Stomach (tissue), 19 donors: ENCODE measurements at places on chromosomes 16 and 17. TPM values are rescaled to one million over a fixed set of nuclear protein-coding genes. Genes with fewer than 3 reads are reported as not detected.

- DNase-seq, result peak; percentile 94
These were observed 4.2 kb downstream of the BORCS6 start for GRCh38 chr17:8185582-8186445.

DNA sequence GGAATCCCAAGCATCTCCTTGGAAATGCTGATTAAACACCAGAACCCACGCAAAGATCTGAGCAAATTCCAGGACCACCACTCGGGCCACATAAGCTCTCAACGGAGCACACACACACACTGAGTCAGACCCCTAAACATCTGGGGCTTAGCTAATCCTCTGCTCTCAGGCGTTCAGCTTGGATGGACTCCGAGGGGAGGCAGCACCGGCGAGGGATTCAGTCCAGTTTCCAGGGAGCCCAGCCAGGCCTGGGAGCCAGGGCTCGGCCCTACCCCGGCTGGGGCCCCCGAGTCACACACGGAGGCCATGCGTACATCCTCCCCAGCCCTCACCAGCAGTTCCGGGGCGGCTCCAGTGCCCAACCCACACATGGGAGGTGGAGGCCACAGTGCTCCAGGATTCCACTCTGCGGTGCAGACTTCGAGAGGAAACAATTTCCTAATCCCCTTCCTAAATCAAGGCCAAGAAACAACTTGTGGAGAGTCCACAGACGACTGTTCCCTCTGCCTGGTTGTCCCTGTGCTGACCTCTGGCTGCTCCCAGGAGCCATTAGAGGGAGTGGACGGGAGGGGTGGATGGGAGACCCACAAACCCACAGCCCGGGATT is 70.5 kb downstream of the GAS7 start:
- peak; percentile 90 for DNase-seq

- DNase-seq, result peak; percentile 59
These were observed 16.3 kb upstream of the CDH15 start for GRCh38 chr16:89155184-89155679.

TBC1D3L gene
- 21.0 TPM for total RNA-seq

GRCh38 chr16:85986931-85987749 is 88.2 kb downstream of the IRF8 start:
- peak; percentile 47 for DNase-seq

DNA sequence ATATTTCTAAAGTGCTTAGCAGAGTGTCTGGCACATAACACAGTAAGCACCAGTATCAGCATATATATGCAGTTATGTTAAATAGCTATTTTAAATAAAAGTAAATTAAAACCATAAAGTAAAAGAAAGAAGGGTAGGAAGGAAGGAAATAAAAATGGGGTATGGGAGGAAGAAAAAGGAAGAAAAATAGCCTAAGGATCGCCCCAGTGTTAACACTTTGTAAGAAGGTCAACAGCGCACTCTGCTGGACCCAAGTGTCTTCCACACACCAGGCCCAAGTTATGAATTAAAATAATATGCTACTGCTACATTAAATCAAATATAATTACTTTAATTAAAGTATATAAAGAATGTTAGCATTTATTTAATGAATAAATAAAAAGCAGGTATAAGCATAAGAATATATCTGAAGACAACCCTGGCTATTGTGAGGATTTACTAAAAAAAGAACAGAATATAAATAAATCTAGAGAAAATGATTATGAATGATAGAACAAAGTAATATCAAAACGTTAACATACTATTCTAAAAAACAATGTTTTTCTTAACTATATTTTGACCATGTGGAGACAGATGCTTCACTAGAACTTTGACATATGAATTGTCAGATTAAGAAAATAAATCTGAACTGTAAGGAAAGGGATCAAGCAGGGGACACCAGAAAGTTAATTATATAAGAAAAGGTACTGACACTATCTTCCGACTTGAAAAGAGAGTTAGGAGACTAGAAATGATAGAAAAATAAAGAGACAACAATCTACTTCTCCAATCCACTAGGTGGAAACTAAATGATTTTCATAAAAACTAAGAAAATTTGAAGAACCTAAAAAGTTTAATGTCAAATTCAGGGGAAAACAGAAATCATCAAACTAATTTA is 25.9 kb downstream of the BRIP1 start:
- peak; percentile 87 for DNase-seq

CPHXL gene
- total RNA-seq, result not detected
